Ascending aorta (tissue), 2 donors: ENCODE measurements at places on chromosomes 11 and 22. TPM values are rescaled to one million over a fixed set of nuclear protein-coding genes. Genes with fewer than 3 reads are reported as not detected.

DNA sequence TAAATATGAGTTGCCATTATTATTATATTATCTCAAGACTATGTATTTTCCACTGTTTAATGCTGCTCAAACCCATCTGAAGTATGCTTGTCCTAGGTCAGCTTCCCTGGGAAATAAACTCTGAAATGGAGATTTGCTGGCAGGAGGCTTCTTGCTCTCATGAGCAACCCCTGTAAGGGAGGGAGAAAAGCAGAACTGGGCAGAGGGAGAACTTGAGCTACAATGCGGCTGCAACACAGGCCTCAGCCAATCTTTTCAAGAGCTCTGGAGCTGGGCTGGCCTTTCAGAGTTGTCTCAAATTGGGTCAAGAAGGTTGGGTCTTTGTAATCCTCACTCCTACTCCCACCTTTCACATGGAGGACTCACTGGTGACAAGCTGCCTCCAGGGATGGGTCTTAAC is 412.6 kb downstream of the TENM4 start:
- no peak for DNase-seq

GRCh38 chr22:23850136-23850611 is 7.5 kb upstream of the SLC2A11 start:
- DNase-seq = no peak

DNA sequence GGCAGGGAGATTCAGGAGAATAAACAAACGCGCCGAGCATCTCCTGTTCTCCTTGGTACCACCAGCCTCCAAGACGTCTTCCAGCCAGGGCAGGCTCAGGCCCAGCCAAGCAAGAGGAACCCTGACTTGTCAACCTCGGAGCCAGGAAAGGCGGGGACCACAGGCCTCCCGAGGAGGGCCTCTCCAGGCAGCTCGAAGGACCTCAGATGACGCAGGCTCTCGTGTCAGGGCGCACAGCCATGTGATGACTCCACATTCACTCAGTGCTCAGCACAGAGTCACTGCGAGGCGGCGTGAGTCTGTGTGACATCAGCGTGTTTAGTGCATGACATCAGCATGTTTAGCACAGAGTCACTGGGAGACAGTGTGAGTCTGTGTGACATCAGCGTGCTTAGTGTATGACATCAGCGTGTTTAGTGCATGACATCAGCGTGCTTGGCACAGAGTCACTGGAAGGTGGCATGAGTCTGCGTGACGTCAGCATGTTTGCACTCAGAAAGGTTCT is 241.4 kb downstream of the BRD1 start:
- DNase-seq = no peak

DNA sequence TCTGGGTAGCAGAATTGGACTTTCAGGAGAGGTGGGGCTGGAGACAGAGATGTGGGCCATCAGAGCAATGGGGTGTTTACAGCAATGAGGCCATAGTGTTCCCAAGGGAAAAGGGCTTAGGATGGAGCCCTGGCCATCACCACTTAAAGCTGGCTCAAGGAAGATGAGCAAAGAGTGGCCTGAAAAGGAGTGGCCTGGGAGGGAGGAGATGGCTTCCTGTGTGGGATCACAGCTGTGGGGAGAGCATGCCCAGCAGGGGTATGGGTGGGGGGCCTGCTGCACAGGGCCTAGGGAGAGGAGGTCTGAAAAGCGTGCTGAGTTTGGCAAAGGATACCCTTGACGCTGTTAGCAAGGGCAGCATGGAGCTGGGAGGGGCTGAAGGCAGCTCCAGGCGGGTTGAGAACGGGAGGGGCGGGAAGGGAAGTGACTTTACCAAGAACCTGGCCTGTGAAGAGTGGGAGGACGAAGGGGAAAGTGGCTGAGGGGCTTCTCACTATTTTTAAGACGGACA is 13.9 kb downstream of the LRRC32 start:
- no peak for DNase-seq

GRCh38 chr11:95661162-95661561 is 128.4 kb downstream of the FAM76B start:
- DNase-seq = no peak

DNA sequence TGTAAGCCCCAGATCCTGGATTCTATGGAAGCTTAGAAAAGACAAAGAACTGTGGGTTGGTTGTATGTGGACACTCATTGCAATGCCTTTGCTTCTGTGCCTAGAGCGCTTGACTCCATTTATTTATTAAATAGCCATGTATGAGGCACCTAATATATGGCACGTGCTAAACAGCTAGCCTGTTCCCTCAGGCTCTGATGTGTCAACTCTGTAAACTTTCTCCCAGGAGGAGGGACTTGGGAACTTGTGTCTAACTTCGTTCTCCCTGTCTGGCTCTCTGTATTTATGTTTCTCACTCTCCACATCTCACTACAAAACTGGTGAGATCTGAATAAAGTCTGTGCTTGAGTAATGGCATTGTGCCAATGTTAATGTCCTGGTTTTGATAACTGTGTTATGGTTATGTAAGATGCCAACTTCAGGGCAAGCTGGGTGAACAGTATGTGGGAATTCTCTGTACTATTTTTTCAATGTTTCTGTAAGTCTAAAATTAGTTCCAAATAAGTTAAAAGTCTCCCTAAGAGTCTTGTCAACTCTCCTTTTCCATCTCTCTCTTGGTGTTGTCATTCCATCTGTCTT is 34.1 kb upstream of the ZBTB16 start:
- no peak for DNase-seq

GRCh38 chr11:99554232-99554903 is 533.6 kb downstream of the CNTN5 start:
- no peak for DNase-seq

GRCh38 chr11:128208329-128209137 is 378.8 kb downstream of the ETS1 start:
- DNase-seq = peak; percentile 76

GRCh38 chr11:43278193-43278956 is 33.4 kb upstream of the API5 start:
- DNase-seq = no peak

DNA sequence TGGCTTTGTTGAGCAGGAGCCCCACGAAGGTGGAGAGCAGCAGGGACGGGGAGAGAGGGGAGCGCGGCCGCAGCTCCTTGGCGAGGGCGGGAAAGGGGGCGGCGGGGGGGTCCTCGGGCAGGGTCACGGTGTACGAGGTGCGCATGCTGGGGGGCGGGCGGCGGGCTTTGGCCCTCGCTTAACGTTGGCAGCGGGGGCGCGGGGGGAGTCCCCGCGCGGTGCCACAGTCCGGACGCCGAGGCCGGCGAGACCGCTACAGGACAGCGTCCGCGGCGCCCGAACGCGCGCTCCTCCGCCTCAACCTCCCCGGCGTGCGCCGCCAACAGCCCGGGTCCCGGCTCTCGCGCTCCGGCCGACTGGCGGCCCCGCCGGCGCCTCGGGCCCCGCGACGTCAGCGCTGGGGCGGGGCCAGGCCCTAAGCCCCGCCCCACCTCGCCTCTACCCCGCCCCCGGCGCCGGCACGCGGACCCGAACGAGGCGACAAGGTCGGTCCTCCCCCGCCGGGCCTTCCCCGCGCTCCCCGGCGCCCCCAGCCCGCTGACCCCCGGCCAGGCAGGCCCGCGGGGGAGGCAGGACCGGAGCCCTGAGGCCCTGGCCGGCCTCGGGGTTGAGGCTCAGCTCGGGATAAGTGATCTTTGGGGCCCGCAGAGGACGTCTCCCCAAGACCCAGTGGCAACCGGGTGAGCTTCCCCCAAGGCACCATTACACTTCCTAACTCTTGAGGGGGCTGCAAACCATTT is 17.5 kb downstream of the USP2 start:
- no peak for DNase-seq

- DNase-seq = no peak
Observed at GRCh38 chr22:41862160-41862529, 29.2 kb downstream of the SREBF2 start.

DNA sequence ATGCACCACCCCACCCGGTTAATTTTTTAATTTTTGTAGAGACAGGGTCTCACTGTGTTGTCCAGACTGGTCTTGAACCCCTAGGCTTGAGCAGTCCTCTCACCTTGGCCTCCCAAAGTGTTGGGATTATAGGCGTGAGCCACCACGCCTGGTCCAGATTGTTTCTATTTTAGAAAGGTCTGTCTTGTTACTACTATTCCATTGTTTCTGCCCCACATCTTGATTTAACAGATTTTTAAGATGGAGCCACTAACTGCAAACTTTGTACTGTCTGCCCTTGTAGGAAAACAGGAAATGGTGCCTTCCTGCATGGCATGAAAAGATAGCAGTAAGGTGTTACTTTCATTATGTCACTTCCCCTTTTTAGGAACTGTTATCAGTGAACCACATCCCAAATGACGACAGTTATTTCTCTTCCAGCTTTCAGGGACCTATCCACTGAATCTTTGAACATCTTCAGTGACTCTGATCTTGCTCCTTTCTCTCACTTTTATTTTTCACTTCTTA is 23.2 kb downstream of the TAF1D start:
- no peak for DNase-seq

DNA sequence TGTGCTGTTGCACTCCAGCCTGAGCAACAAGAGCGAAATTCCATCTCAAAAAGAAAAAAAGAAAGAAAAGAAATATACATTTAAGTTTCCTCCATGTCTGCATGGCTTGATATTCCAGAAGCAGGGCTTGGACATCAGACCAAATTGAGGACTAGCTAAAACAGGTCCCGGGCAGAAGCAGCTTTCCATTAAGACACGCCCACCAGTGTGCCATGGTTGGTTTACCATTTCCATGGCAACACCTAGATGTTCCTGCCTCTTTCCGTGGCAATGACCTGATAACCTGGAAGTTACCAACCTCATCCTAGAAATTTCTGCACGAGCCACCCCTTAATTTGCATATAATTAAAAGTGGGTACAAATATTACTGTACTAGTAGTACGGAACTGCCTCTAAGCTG is 111.3 kb downstream of the NAT10 start:
- no peak for DNase-seq

DNA sequence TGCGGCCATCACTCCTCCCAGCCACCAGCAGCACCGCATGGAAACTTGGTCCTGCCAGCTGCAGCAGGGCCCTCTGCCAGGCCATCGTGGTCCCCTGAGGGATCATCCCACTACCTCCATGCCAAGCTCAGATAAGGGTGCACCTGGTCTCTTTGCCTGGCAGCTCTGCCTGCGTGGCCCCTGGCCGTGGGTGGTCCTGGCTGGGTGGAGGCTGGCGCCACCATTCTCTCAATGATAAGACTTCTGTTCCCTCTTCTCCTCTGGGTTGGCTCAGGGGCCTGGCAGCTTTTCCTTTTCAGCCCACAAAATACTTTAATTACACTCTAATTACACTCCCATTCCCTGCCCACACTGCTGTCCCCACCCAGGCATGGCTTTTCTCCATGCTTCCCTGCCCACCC is 26.8 kb upstream of the TSKU start:
- DNase-seq = no peak

DNA sequence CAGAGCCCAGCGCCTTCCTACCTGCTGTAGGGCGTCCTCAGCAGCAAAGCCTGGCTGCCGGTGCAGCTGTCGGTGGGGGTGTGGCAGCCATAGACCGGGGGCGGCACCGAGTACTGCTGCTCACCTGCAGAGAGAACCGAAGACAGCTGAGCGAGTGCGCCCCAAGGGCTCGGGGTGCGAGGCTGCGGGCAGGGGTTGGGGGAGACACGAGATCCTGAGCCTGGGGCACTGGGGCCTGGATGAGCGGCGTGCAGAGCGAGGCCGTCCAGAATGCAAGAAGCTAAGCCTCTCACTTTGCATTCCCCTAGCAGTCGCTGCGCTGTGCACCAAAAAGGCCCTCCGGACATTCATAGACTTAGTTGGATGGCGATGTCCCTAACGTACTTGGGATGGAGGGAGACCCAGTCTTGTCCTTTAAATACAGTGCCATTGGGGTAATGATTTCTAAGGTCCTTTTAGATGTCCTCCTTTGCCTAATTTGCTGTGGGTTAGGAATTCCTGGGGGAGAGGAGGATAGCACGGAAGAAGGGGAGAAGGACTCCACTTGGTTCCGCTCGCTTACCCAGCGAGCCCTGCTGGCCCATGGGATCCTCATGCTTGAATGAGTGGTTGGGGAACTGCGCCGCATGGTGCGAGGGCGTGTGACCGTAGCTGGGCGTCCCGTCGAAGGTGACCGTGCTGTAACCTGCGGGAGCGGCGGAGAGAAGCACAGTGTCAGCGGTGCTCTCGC is 7.2 kb downstream of the WT1 start:
- no peak for DNase-seq

DNA sequence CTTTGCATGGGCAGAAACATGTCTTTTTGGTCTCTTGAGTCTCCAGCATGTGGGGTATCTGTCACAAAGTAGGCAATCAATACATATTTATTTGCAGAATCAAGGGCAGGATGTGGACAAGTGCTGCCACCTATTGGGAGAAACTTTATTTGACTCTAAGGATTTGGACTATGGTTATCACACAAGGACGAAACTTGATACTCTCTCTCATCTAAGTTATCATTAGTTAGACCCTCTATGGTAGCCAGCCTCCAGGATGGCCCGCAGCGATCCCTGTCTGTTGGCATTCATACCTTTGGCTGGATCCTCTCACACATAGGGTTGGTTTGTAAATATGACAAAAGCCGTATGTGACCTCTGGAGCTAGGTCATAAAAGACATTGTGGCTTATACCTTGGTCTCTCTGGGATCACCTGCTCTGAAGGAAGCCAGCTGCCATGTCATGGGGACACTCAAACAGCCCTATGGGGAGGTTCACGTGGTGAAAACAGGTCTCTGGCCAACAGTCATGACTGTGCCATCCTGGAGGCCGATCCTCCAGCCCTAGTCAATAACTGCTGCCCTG is 1.1 kb upstream of the FBXO7 start:
- no peak for DNase-seq

DNA sequence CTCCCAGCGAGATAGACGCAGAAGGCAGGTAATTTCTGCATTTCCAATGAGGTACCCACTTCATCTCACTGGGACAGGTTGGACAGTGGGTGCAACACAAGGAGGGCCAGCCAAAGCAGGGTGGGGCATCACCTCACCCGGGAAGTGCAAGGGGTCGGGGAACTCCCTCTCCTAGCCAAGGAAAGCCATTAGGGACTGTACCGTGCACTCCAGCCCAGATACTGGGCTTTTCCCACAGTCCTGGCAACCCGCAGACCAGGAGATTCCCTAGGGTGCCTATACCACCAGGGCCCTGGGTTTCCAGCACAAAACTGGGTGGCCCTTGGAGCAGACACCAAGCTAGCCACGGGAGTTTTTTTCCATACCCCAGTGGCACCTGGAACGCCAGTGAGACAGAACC is 17.2 kb downstream of the TRPC6 start:
- DNase-seq = no peak

DNA sequence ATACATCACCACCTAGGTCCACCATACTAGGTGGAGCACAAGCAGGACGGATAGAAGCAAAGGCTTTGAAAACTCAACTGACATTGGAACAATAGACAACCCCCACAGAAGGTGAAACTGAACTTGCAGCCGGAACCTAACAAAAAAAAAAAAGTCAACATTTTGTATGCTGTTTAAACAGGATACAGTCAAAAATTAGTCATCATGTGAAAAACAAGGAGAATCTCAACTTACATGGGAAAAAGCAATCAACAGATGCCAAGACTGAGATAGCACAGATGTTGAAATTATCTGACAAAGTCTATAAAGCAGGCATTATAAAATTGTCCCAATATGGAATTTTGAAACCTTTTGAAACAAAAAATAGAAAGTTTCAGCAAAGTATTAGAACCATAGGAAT is 123.8 kb downstream of the RAB38 start:
- no peak for DNase-seq

GRCh38 chr11:31529701-31530100 is 20.1 kb downstream of the ELP4 start:
- no peak for DNase-seq

CSF2RB gene
- total RNA-seq = 6.0 TPM

SHANK3 gene
- total RNA-seq = 128 TPM

TEX54 gene
- not detected for total RNA-seq

TMEM45B gene
- total RNA-seq = not detected

SCGB2A2 gene
- not detected for total RNA-seq

ZNRF3 gene
- total RNA-seq = 49.1 TPM

FAM181B gene
- not detected for total RNA-seq

CBX7 gene
- 261 TPM for total RNA-seq

KLHL35 gene
- not detected for total RNA-seq

ST3GAL4 gene
- total RNA-seq = 61.4 TPM

C1QTNF5 gene
- 95.8 TPM for total RNA-seq
